ENCODE measurements at places on chromosomes 3 and 15. TPM values are rescaled to one million over a fixed set of nuclear protein-coding genes. Genes with fewer than 3 reads are reported as not detected.

- DNase-seq = no peak
These were observed 66.4 kb downstream of the SCN5A start for GRCh38 chr3:38582941-38583645.

DNA sequence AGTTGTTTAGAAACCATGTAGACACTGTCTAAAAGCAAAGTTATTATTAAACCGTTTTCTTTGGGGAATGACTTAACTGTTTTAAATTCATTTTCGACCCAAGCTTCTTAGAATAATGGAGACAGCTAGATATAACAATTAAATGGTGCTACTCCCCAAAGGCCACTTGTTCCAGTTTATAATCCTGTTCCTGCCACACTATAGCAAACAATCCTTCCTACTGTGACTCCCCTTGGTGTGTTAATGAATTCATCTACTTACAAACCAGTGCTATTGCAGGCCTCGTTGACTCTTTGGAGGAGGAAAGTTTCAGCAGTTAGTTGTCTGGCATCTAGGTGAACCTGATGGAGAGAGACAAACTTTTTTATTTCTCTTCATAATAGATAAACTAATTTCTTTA lies 25.2 kb upstream of the CLSTN2 start:
- DNase-seq = no peak

Gene GABRR3
- not detected for total RNA-seq

Gene LTF
- total RNA-seq = 1.2 TPM

DNA sequence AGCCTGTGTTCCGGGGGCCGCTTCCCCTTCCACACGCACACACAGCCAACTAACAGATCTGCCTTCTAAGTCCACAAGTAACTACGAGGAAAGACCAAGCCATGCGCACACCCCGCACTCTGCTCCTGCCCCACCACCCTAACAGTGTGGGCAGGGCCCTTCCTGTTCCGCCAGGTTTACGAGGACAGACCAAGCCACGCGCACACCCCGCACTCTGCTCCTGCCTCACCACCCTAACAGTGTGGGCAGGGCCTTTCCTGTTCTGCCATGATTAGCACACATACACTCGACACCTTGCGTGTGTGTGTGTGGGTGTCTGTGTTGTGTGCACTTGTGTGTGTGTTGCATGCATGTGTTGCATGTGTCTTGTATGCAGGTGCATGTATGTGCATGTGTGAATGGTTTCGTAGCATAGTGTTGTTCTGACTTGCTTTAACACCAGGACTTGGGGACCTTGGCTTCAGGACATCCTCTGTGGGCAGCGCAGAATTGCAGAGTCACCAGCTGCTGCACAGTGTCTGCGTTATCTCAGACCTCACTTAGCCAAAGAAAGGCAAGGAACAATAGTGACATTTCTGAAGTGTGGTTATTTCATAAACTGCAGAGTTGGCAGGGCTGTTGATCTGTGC lies 114.4 kb downstream of the CHSY1 start:
- DNase-seq = peak; percentile 50

GRCh38 chr3:31543375-31543774 lies 10.7 kb downstream of the STT3B start:
- DNase-seq = no peak

Gene SAXO2
- 2.3 TPM for total RNA-seq

DNA sequence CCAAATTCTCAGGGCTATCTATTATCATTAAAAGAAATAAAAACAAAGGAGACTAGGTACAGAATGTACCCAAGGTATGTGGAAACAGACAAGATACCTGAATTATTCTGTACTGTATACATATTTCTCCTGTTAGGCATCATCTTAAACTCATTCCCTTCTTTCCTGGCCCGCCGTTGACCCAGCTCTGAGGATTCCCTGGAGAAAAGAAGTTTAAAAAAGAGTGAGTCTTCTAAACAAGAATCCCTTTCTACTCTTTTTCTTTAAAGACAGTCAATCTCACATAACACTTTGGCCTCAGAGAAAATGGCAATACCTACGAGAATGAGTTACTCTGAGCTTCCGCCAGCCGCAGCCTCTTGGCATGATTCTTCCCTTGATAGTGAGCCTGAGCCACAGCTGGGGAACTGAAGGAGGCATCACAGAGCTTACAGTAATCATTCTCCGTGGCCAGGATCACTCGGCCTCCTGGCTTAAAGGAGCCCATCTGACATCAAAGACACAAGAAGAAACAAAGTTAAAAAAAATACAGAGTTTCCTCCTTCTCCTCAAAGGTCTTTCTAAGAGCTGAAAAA lies 44.2 kb downstream of the ZMAT3 start:
- no peak for DNase-seq

DNA sequence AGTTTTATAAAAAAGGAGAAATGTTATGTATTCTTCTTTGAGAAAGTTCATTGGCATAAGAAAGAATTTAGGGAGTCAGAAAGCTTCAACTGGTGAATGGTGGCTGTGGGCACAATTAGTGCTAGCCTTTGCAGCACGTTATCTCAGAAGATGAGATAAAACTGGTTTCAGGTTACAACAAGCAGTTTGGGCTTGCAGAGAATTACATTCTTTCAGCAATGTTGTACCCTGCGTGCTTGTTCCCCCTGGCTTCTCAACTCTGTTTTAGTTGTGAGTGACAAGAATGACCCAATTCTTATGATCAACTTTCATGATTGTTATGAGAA lies 31.6 kb upstream of the ACP3 start:
- DNase-seq = no peak

Gene EFCC1
- total RNA-seq = 12.0 TPM

DNA sequence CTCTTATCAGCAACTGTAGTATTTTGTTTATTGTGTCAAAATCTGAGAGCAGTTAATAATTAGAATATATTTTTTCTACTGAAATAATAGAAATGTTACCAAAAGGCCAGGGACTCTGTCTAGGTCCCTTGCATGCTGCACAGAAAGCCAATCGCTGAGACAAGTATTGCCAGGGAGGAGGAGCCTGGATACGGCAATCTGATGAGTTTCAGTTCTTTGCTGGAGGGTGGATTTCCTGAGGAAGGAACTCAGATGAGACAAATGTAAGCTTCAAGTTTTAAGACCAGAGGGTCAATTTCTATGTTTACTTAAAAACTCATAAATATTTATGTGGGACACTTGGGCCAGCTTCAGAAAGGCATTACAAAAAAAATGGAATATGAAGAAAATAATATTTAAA lies 252.2 kb downstream of the GABRG3 start:
- DNase-seq = no peak

- DNase-seq = no peak
These were observed 287.5 kb upstream of the ROBO1 start for GRCh38 chr3:80055306-80055705.

Gene SAMD7
- not detected for total RNA-seq

DNA sequence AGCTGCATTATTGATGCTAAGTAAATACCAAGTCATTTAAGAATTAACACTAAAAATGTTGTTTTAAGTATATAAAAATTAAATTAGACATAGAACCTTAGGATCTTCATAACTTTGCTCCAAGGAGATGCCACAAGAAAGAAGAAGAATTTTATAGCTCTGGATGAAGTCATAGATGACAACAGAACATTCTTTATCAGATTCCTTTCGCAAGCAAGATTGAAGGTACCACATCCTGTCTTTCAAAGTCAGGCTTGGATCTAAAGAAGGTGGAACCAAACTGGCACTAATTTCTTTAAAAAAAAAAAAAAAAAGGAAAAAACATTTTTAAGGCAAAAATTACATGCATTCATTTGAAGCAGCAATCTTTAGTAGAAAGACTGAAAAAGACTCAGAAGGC lies 62.5 kb downstream of the POLQ start:
- DNase-seq = no peak

DNA sequence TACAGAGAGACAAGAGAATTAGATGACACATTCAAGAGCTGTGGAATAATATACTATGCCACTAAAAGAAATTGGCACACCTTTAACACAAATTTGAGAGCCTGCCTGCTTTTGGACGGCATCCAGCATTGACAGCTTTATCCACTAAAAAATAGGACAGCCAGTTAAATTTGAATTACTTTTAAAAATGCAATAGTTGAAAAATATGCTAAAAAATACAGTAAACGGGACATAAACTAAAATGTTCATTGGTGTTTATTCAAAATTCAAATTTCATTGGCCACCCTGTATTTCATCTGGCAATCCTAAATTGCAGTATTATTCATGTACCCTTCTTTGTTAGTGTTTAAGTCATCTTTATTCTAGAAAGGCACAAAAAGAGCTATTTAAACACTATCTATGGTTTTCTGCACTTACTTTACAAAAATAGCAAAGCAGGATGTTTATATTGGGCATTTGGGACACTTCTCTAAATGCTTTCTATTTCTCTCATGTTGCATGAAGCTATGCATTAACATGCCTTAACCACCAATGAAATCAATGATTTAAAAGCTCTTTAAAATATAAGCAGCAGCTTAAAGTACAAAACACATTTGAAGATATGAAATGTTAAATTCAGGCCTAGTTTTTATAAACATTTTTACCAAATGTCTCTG lies 160.1 kb downstream of the NEK10 start:
- DNase-seq = no peak

Gene TTBK2
- 11.4 TPM for total RNA-seq
